ENCODE measurements at places on chromosomes 16 and 17. TPM values are rescaled to one million over a fixed set of nuclear protein-coding genes. Genes with fewer than 3 reads are reported as not detected.
A peak's percentile ranks its signal among the peaks of the same experiment; 100 is the strongest.

PIRT gene
- not detected for total RNA-seq

- H3K36me3 ChIP-seq: no peaks in the 10 kb centered on the region
- H3K4me1 ChIP-seq: no peaks in the 10 kb centered on the region
- no peak overlapping the region for H3K4me3 ChIP-seq
- peaks cover 28% of the 10 kb centered on the region for H3K27me3 ChIP-seq
Observed at GRCh38 chr17:44837196-44837595, 7.1 kb upstream of the GJC1 start.

CRYM gene
- total RNA-seq: 0.94 TPM

SEZ6 gene
- total RNA-seq: 0.35 TPM

GRCh38 chr17:73091770-73092522 is 542 bp downstream of the SLC39A11 start:
- H3K4me3 ChIP-seq: peak overlapping the region; percentile 99
- H3K36me3 ChIP-seq: peaks cover 10% of the 10 kb centered on the region
- H3K27ac ChIP-seq: peak overlapping the region; percentile 90
- peaks cover 14% of the 10 kb centered on the region for H3K27me3 ChIP-seq
- peaks cover 44% of the 10 kb centered on the region for H3K4me1 ChIP-seq
- no peak for DNase-seq

GRCh38 chr17:14143688-14144087 is 74.4 kb downstream of the COX10 start:
- peaks cover 20% of the 10 kb centered on the region for H3K4me1 ChIP-seq
- no peak for DNase-seq
- H3K27me3 ChIP-seq: no peaks in the 10 kb centered on the region
- H3K27ac ChIP-seq: no peak overlapping the region
- H3K36me3 ChIP-seq: peaks cover 3% of the 10 kb centered on the region

DNA sequence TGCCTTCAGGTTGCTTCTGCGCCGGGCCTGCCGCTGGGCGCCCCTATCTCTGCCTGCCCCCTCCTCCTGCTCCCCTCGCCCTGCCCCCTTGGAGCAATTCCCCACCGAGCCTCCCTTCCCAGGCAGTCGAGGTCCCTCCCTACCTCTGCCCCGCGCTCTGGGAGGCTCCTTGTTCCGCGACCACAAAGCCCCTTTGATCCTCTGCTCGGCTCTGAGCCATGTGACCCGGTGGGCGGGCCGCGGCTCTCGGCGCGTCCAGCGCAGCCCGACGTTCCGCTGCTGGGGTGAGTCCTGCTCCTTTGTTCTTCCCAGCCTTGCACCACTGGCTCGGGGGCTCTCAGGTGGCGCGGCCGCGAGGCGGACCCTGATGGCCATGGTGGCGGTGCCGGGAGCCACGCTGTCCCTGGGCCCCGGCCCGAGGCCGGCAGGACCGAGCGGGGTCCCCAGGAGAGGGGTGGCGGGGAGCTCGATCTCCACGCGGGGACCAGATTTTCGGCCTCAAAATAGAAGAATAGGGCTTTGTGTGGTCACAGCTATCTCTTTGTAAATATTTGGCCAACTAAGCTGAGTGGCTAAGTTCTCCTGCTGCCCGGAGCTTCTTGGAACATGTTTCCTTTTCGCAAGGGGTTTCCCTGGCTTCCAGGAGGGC is 310.6 kb downstream of the SEC14L1 start:
- no peaks in the 10 kb centered on the region for H3K27me3 ChIP-seq
- H3K27ac ChIP-seq: peak overlapping the region; percentile 99
- H3K4me3 ChIP-seq: peak overlapping the region; percentile 96

GRCh38 chr17:82407255-82407654 is 10.9 kb upstream of the HEXD start:
- H3K4me1 ChIP-seq: peaks cover 7% of the 10 kb centered on the region
- H3K4me3 ChIP-seq: no peak overlapping the region
- H3K27me3 ChIP-seq: no peaks in the 10 kb centered on the region
- H3K36me3 ChIP-seq: peaks cover 2% of the 10 kb centered on the region

ALOX12 gene
- total RNA-seq: 32.0 TPM

GRCh38 chr16:54443352-54443751 is 156.8 kb upstream of the IRX3 start:
- H3K36me3 ChIP-seq: no peaks in the 10 kb centered on the region
- H3K27ac ChIP-seq: no peak overlapping the region
- DNase-seq: no peak
- H3K4me1 ChIP-seq: no peaks in the 10 kb centered on the region
- peaks cover 17% of the 10 kb centered on the region for H3K27me3 ChIP-seq

IGFALS gene
- 0.55 TPM for total RNA-seq

GOSR2 gene
- total RNA-seq: 57.9 TPM

SSTR5 gene
- not detected for total RNA-seq

DNA sequence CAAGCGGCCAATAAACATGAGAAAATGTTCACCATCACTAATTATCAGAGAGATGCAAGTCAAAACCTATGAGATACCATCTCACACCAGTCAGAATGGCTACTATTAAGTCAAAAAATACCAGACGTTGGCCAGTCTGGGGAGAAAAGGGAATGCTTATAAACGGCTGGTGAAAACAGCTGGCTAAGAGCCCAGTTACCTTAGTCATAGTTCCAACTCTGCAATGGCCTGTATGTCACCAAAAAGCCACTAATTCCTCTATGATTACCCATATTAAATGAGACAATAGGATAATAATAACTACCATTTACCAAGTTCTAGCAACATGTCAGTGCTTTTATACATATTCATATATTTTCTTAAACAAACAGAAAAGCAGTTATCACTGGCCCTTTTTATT is 42.9 kb upstream of the CDRT4 start:
- DNase-seq: no peak
- no peaks in the 10 kb centered on the region for H3K27me3 ChIP-seq
- H3K36me3 ChIP-seq: peaks cover 6% of the 10 kb centered on the region
- no peak overlapping the region for H3K4me3 ChIP-seq
- H3K4me1 ChIP-seq: peaks cover 4% of the 10 kb centered on the region
- no peak overlapping the region for H3K27ac ChIP-seq

DNA sequence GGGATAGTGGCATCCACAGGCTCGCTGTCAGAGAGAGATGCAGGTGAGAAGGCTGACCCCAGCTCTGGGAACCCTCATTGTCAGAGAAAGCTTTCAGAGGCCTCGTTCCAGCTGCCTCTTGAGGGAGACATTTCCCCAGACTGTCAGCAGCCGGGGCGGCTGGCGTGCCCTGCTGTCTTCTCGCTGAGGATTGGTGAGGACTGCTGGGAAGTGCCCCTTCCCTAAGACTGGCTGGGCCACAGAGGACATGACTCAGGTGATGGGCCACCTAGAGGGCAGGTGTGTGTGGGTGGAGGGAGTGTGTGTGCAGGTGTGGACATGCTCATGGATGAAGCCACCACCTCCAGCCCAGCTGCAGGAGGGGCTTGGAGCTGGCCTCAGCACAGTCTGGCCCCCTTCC is 25.3 kb downstream of the SPACA3 start:
- H3K4me1 ChIP-seq: no peaks in the 10 kb centered on the region
- peaks cover 57% of the 10 kb centered on the region for H3K27me3 ChIP-seq
- no peak overlapping the region for H3K4me3 ChIP-seq
- no peak for DNase-seq

PLCD3 gene
- 5.0 TPM for total RNA-seq

GRCh38 chr17:79415365-79415764 is 195.5 kb downstream of the RBFOX3 start:
- peaks cover 33% of the 10 kb centered on the region for H3K27me3 ChIP-seq
- H3K36me3 ChIP-seq: no peaks in the 10 kb centered on the region
- DNase-seq: no peak
- H3K4me3 ChIP-seq: no peak overlapping the region
- no peak overlapping the region for H3K27ac ChIP-seq

TAC4 gene
- total RNA-seq: not detected

- H3K27ac ChIP-seq: peak overlapping the region; percentile 74
- peaks cover 5% of the 10 kb centered on the region for H3K36me3 ChIP-seq
- H3K4me3 ChIP-seq: peak overlapping the region; percentile 47
- H3K4me1 ChIP-seq: peaks cover 58% of the 10 kb centered on the region
- DNase-seq: no peak
Observed at GRCh38 chr17:66312912-66313311, 10.5 kb downstream of the PRKCA start.

SMIM22 gene
- not detected for total RNA-seq

GRCh38 chr17:41773190-41773588 is 13.3 kb downstream of the JUP start:
- H3K4me3 ChIP-seq: no peak overlapping the region
- no peak overlapping the region for H3K27ac ChIP-seq
- peaks cover 3% of the 10 kb centered on the region for H3K4me1 ChIP-seq
- no peak for DNase-seq

RRAD gene
- 0.67 TPM for total RNA-seq

DNA sequence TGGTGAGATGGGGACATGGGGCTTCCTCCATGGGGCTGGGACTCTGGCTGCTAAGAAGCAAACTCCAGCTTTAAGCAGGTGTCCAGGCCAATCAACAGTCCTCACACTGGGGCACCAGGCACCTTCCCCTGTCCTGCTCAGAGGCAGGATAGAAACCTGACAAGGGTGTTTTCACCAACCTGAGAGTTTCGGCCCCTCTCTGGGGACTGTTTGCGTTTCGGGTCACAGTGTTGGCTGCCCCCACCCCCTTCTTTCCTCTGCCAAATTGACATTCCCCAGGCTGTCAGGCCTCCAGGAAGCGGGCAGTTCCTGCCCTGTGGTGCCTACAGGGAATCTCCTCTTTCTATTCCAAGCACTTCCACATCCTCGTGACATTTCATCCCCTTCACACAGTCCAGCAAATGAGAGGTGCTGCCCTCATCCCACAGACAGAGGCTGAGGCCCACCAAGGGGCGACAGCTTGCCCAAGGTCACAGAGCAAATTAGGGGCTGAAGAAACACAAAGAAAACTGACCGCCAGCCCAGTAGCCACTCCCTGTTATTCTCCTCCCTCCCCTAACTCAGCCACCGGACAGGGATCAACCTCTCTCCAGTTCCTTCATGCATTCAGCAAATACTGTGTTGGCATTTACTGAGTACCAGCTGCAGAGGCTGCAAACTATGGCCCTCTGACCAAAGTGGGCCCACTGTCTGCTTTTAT is 38.0 kb downstream of the MMP15 start:
- no peak overlapping the region for H3K4me3 ChIP-seq
- no peak for DNase-seq
- no peaks in the 10 kb centered on the region for H3K4me1 ChIP-seq
- peaks cover 2% of the 10 kb centered on the region for H3K36me3 ChIP-seq
- peaks cover 5% of the 10 kb centered on the region for H3K27me3 ChIP-seq
- H3K27ac ChIP-seq: no peak overlapping the region

DNA sequence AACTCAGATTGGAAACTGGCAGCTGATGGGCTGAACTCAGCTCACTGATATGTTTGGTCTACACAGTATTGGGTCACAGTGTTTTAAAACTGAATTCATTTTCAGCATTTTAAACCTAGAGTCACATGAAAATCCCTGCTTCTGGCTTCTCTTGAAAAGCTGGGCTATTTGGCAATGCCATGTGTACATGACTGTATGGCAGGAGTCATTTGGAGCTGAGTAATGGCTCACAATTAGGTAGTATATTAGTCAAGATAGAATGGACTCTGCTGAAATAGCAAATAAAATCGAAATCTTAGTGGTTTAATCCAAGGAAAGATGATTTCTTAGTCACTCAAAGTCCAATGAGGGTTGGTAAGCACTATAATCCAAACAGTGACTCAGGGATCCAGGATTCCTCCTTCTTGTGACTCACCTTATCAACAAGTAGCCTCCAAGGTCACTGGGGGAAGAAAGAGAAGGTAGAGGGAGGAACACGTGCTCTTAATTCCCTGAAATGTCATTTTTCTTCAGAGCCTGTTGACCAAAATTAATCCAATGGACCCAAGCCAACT is 13.9 kb upstream of the PMP22 start:
- no peak for DNase-seq
- no peak overlapping the region for H3K4me3 ChIP-seq
- H3K36me3 ChIP-seq: no peaks in the 10 kb centered on the region
- H3K27me3 ChIP-seq: peaks cover 43% of the 10 kb centered on the region
- no peaks in the 10 kb centered on the region for H3K4me1 ChIP-seq

- H3K27ac ChIP-seq: peak overlapping the region; percentile 100
- peaks cover 67% of the 10 kb centered on the region for H3K4me1 ChIP-seq
- peak; percentile 49 for DNase-seq
- peak overlapping the region; percentile 98 for H3K4me3 ChIP-seq
- peaks cover 6% of the 10 kb centered on the region for H3K36me3 ChIP-seq
Observed at GRCh38 chr17:7836596-7837407, 2.8 kb downstream of the KDM6B start.

GRCh38 chr16:65659758-65660157 is 537.9 kb upstream of the CDH11 start:
- H3K36me3 ChIP-seq: no peaks in the 10 kb centered on the region
- H3K27me3 ChIP-seq: no peaks in the 10 kb centered on the region
- DNase-seq: no peak
- no peak overlapping the region for H3K27ac ChIP-seq
- H3K4me3 ChIP-seq: no peak overlapping the region

RHOT2 gene
- 190 TPM for total RNA-seq

DNA sequence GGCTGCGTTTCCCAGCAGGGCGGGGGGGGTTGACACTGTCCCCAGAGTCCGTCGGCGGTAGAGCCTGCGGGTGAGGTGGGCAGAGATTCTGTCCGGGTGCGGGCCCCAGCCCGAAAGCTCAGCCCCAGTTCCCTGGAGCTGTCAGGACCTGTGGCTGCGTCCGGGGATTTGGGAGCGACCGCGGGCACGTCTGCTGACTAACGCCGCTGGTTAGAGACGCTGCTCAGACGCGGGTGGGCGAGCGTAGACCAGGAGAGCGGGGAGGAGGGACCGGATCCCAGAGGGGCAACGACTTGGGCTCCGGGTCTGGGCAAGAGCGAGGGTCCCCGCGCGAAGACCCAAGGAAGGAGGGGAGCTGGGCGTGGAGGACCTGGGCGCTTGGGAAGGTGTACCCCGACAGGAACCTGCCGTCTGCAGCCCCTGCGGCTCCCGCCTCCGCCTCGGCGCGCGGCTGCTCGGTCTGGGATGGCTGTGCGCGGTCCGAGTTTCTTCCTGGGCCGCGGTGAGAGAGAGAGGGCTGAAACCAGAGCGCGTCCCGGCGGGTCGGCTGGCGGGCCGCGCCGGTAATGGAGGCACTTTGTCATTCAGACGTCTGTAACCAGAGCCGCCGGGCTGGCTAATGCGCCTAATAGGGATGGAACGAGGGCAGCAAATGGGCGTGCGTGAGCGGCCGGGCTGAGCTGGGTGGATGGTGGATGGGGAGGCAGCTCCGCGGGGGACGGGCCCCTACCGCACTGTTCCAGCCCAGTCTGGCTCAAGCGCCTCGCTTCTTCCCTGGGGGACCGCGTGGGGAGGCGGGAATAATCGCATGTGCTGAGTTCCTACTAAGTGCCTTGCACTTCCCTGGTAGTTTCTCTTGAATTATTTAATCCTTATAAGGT is 2.3 kb downstream of the NGFR start:
- H3K27ac ChIP-seq: no peak overlapping the region
- no peak for DNase-seq
- peak overlapping the region; percentile 90 for H3K4me3 ChIP-seq
- H3K4me1 ChIP-seq: peaks cover 29% of the 10 kb centered on the region

KRTAP4-6 gene
- not detected for total RNA-seq

All from T-helper 17 cell (primary cell).